Activated naive CD8-positive, alpha-beta T cell treated with anti-CD3 and anti-CD28 coated beads, Interleukin-2, amount 10 ng/mL, durations not matched to agents 7 days and 5 days (primary cell): ENCODE measurements at places on chromosomes 11 and 22. TPM values are rescaled to one million over a fixed set of nuclear protein-coding genes. Genes with fewer than 3 reads are reported as not detected.

Gene RIMBP3B
- total RNA-seq, result 1.1 TPM

DNA sequence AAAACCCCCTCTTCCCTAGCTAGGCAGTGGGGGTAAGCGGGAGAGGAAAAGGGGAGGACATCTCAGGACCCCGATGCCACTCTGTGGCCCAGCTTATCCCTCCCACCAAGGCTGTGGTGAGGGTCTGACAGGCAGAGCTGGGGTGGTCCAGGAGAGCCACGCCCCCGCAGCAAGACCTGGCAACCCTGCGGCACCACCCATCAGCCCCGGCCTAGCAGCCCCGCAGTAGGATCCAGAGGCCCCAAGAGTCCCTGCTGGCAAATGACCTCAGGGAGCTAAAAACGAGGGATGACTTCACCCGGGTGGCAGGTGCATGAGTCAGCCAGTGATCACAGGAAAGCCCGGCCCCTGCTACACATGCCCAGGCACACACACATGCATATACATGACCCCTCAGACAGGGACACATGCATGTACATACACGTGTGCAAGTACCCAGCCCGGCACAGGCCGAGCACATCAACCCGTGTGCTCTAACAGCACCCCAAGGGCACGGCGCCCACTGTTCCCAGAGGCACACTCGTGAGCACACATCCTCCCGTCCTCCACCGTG lies 32.3 kb downstream of the ARVCF start:
- no peaks in the 10 kb centered on the region for H3K36me3 ChIP-seq
- H3K27me3 ChIP-seq, result peaks cover 4% of the 10 kb centered on the region
- no peak overlapping the region for H3K27ac ChIP-seq
- H3K4me3 ChIP-seq, result no peak overlapping the region
- no peak for DNase-seq

Gene KCNE3
- 0.19 TPM for total RNA-seq

- DNase-seq, result no peak
- no peaks in the 10 kb centered on the region for H3K36me3 ChIP-seq
- H3K4me1 ChIP-seq, result no peaks in the 10 kb centered on the region
- H3K27me3 ChIP-seq, result peaks cover 3% of the 10 kb centered on the region
- no peak overlapping the region for H3K4me3 ChIP-seq
Observed at GRCh38 chr11:36065436-36065835, 121.6 kb downstream of the LDLRAD3 start.

Gene FXYD6
- 0.31 TPM for total RNA-seq

DNA sequence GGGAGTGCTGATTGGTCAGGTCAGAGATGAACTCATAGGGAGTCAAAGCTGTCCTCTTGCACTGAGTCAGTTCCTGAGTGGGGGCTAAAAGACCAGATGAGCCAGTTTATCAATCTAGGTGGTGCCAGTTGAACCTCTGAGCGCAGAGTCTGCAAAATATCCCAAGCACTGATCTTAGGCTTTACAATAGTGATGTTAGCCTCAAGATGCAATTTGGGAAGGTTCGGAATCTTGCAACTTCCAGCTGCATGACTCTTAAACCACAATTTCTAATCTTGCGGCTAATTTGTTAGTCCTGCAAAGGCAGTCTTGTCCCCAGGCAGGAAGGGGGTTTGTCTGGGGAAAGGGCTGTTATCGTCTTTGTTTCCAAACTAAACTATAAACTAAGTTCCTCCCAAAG lies 92.3 kb upstream of the PARVA start:
- no peaks in the 10 kb centered on the region for H3K36me3 ChIP-seq
- peaks cover 4% of the 10 kb centered on the region for H3K4me1 ChIP-seq
- no peak for DNase-seq
- no peak overlapping the region for H3K4me3 ChIP-seq
- no peaks in the 10 kb centered on the region for H3K27me3 ChIP-seq

- no peaks in the 10 kb centered on the region for H3K4me1 ChIP-seq
- no peaks in the 10 kb centered on the region for H3K27me3 ChIP-seq
- no peak for DNase-seq
- H3K4me3 ChIP-seq, result no peak overlapping the region
- no peaks in the 10 kb centered on the region for H3K36me3 ChIP-seq
Observed at GRCh38 chr11:100757646-100758045, 70.6 kb downstream of the ARHGAP42 start.

DNA sequence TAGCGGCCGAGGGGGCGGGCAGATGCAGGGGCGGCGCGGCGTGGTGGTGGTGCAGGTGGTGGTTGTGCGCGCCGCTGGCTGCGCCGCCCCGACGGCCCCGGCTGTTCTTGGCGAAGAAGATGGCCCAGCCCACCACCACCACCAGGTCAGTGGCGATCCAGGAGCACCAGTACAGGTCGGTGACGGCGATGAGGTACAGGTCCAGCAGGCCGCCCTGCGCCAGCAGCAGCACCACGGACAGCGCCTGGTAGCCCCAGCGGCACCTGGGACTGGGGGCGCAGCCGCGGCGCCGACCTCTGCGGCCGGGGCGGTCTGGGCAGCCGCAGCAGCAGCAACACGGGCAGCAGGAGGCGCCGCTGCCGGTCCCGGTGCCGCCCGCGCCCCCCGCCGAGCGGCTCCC lies 879 bp downstream of the TMEM121B start:
- no peak overlapping the region for H3K27ac ChIP-seq
- no peaks in the 10 kb centered on the region for H3K36me3 ChIP-seq

Gene OR6A2
- total RNA-seq, result 0.08 TPM

Gene SMC1B
- 2.5 TPM for total RNA-seq

- H3K4me1 ChIP-seq, result peaks cover 24% of the 10 kb centered on the region
- peak overlapping the region; percentile 38 for H3K27ac ChIP-seq
- H3K27me3 ChIP-seq, result no peaks in the 10 kb centered on the region
- H3K4me3 ChIP-seq, result no peak overlapping the region
Observed at GRCh38 chr22:23782703-23783102, 4.1 kb upstream of the SMARCB1 start.

Gene ABCC8
- not detected for total RNA-seq

DNA sequence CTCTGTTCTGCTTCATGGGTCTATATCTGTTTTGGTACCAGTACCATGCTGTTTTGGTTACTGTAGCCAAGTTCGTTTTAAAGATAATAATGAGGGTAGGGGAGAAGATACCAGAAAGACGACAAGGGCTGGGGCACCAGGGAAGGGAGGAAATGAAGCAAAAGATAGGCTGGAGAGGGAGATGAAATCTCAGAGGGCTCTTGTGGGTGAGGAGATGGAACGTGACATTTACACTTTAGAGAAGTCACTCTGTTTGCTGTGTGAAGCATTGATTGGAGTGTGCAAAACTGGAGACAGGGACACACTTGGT lies 33.5 kb downstream of the OR4D9 start:
- no peak overlapping the region for H3K27ac ChIP-seq
- peaks cover 5% of the 10 kb centered on the region for H3K4me1 ChIP-seq
- H3K4me3 ChIP-seq, result no peak overlapping the region

Gene AMBRA1
- total RNA-seq, result 40.5 TPM

Gene LGALS12
- total RNA-seq, result not detected

DNA sequence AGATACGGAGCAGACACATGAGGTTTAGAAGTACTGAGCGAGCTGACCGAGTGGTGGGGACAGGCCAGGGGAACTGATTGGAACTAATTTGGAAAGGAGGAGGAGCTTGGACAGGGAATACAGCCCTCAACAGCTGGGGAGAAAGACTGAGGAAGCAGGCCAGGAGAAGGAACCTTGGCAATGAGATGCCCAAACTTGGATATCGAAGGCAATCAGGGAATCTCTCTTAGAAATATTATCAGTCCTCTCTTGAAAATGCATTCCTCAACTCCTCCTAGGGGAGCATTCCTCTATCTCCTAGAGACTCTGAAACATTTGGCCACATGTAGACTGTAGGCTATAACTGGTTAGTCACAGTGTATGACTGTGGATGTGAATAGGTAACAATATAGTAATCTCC lies 284.6 kb downstream of the GUCY1A2 start:
- DNase-seq, result no peak
- no peak overlapping the region for H3K4me3 ChIP-seq
- H3K27me3 ChIP-seq, result no peaks in the 10 kb centered on the region
- H3K4me1 ChIP-seq, result no peaks in the 10 kb centered on the region
- H3K36me3 ChIP-seq, result no peaks in the 10 kb centered on the region

GRCh38 chr22:45880716-45881523 lies 96.0 kb downstream of the WNT7B start:
- H3K4me3 ChIP-seq, result no peak overlapping the region
- DNase-seq, result no peak
- no peaks in the 10 kb centered on the region for H3K4me1 ChIP-seq
- no peaks in the 10 kb centered on the region for H3K36me3 ChIP-seq
- peaks cover 39% of the 10 kb centered on the region for H3K27me3 ChIP-seq

DNA sequence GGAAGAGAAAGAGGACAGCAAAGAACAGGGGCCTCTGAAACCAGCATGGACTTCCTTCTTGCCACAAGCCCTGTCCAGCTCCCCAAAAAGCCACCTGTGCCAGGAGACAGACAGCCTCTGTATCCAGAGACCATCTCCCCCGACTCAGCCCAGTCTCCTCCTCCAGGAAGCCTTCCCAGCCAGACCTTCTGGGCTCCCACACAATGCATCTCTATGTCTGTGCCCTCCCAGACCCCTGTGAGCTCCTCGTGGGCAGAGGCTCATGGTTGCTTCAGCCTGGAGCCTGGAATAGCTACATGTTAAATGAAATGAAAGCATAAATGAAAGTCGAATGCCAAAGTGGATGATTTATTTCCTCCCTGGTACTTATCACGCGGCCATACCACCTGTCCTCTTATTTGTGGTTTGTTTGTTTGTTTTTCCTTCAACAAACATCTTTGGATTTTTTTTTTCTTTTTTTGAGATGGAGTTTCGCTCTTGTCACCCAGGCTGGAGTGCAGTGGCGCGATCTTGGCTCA lies 7.3 kb upstream of the ARAP1 start:
- no peak for DNase-seq
- peaks cover 10% of the 10 kb centered on the region for H3K4me1 ChIP-seq
- H3K36me3 ChIP-seq, result no peaks in the 10 kb centered on the region
- H3K4me3 ChIP-seq, result no peak overlapping the region

DNA sequence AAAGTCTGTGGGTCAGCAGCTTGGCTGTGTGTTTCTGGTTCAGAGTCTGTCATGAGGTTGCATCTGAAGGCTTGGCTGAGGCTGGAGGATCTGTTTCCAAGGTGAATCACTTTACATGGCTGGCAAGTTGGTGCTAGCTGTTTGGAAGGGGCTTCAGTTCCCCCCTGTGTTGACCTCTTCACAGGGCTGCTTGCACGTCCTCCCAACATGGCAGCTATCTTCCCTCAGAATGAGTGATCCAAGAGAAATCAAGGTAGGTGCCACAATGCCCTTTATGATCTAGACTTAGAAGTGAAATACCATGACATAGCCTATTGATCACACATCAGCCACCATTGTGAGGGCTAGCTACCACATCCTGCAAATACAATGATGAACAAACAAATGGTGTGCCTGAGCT lies 9.9 kb downstream of the APOA4 start:
- no peaks in the 10 kb centered on the region for H3K36me3 ChIP-seq
- peaks cover 6% of the 10 kb centered on the region for H3K27me3 ChIP-seq
- H3K4me3 ChIP-seq, result no peak overlapping the region
- DNase-seq, result no peak
- H3K27ac ChIP-seq, result no peak overlapping the region

- no peak overlapping the region for H3K27ac ChIP-seq
- no peak for DNase-seq
- H3K4me1 ChIP-seq, result no peaks in the 10 kb centered on the region
- no peaks in the 10 kb centered on the region for H3K36me3 ChIP-seq
- no peak overlapping the region for H3K4me3 ChIP-seq
- H3K27me3 ChIP-seq, result peaks cover 7% of the 10 kb centered on the region
Observed at GRCh38 chr11:44875037-44875436, 75.6 kb downstream of the TP53I11 start.

Gene CD6
- total RNA-seq, result 274 TPM

DNA sequence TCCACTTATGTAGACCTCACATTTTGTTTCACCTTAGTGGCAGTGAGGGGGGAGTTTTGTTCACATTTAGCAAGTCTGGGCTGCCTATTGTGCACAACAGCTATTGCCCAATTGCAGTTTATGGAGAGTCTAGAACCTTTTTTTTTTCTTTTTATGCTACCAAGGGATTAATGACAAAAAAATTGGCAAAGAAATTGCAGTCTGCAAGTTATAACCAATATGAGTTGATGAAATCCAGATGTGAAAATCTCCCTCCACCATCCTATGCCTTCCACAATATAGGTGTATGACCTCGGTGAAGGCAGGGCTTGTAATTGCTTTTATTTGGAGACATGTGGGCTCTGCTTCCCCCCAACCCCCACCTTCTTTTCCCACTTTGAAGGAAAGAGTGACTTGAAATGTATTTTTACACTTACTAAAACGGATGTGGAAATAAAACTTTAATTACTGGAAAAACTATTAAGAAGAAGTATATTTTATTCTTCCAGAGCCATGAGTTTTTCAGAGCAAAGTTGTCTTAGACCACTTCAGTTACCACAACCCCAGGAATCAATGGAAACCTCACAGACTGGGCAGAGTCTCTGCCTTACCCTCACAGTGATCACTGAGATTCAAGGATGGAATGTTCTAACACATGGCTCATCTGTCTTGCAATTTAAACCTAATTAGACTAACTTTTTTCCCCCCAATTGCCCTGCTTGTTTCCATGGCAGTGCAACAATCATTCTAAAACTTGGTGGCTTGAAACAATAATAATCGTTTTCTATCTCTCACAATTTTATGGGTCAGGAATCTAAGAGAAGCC lies 120.8 kb upstream of the SLC5A12 start:
- no peaks in the 10 kb centered on the region for H3K27me3 ChIP-seq
- H3K4me3 ChIP-seq, result no peak overlapping the region
- no peaks in the 10 kb centered on the region for H3K36me3 ChIP-seq
- DNase-seq, result no peak

Gene KRTAP5-10
- total RNA-seq, result not detected

DNA sequence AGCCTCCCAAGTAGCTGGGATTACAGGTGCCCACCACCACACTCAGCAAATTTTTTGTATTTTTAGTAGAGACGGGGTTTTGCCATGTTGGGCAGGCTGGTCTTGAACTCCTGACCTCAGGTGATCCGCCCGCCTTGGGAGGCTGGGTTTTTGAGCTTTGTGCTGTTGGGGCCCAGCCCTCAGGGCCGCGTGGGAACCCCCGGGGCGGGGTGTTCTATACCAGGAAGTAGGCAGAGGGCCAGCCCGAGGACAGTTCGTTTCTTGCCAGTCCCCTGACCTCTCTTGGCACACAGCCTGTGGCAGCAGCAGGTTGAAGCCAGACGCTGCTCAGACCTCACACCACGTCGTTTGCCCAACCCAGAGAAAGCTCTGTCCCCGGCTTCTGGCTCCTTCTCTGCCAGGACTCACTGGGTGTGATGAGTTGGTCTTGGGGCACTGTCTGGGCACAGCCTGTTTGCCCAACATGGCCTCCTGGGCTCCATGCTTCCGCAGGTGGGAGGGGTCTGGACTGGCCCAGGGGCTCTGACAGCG lies 24.9 kb upstream of the CHKA start:
- H3K27me3 ChIP-seq, result peaks cover 2% of the 10 kb centered on the region
- no peaks in the 10 kb centered on the region for H3K36me3 ChIP-seq
- DNase-seq, result peak; percentile 33
- H3K4me3 ChIP-seq, result no peak overlapping the region
- H3K4me1 ChIP-seq, result peaks cover 15% of the 10 kb centered on the region
- H3K27ac ChIP-seq, result no peak overlapping the region

- no peak for DNase-seq
- no peaks in the 10 kb centered on the region for H3K4me1 ChIP-seq
- H3K36me3 ChIP-seq, result no peaks in the 10 kb centered on the region
- H3K27me3 ChIP-seq, result no peaks in the 10 kb centered on the region
Observed at GRCh38 chr11:100865443-100866065, 178.5 kb downstream of the ARHGAP42 start.

Gene CD3D
- 433 TPM for total RNA-seq

- no peaks in the 10 kb centered on the region for H3K36me3 ChIP-seq
- peak overlapping the region; percentile 53 for H3K4me3 ChIP-seq
- H3K27me3 ChIP-seq, result no peaks in the 10 kb centered on the region
- no peak for DNase-seq
Observed at GRCh38 chr11:57881647-57882046, 120.0 kb downstream of the CTNND1 start.

- no peak for DNase-seq
- no peak overlapping the region for H3K27ac ChIP-seq
Observed at GRCh38 chr11:122131126-122131525, 15.1 kb upstream of the BLID start.
